ENCODE measurements at places on chromosomes 4 and X.
A peak's percentile ranks its signal among the peaks of the same experiment; 100 is the strongest.

DNA sequence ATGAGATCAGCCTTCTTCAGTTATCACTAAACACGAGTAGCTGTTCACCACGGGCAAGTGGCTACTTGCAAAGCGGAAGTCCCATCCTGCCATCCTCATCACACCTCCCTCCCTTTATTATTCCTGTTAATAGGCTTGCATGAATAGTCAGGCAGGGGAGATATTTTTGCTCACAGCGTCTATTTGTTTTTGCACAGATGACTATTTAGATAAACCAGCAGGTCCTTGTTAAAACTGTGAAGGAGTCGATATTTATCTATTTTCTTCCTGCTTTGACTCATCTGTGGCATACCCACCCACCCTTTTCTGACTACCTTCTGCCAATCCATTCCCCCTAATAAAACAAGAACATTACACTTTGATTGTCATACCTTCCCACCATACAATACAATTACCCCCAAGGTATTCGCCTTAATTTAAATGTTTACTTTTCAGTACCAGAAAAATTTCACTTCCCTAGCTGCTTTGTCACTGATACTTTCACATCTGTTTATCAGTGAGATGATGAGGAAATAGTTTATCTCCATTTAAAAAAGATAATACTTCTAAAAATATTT lies 96.6 kb upstream of the BANK1 start:
- no peak for DNase-seq

GRCh38 chr4:78644744-78645330 lies 93.3 kb downstream of the ANXA3 start:
- peak; percentile 66 for DNase-seq

DNA sequence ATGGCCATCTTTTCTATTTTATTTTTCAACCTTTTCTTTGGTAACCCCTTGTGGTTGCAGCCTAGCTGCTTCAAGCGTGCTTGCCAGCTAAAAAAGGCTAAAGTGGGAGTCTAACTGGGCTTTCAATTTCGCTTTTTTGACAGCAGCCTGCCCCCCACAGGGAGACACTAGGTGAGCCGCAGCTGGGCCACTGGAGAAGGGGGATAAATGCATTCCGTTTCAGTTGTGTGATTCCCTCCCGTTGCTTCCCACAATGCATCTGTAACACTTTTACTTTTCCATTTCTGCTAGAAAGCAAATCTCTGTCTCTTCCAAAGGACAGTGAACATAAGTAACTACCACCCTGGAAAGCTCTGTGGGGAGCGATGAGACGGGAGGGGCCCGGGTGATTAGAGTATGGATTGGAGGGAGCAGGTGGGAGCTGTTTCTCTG lies 86.3 kb upstream of the RAPGEF2 start:
- DNase-seq, result no peak

GRCh38 chrX:65463550-65463949 lies 71.0 kb downstream of the LAS1L start:
- no peak for DNase-seq

- no peak for DNase-seq
Observed at GRCh38 chrX:48754238-48754637, 7.3 kb upstream of the GLOD5 start.

GRCh38 chr4:83371936-83372335 lies 37.3 kb upstream of the HPSE start:
- DNase-seq, result no peak

GRCh38 chr4:140533951-140534480 lies 10.0 kb downstream of the ELMOD2 start:
- DNase-seq, result no peak

DNA sequence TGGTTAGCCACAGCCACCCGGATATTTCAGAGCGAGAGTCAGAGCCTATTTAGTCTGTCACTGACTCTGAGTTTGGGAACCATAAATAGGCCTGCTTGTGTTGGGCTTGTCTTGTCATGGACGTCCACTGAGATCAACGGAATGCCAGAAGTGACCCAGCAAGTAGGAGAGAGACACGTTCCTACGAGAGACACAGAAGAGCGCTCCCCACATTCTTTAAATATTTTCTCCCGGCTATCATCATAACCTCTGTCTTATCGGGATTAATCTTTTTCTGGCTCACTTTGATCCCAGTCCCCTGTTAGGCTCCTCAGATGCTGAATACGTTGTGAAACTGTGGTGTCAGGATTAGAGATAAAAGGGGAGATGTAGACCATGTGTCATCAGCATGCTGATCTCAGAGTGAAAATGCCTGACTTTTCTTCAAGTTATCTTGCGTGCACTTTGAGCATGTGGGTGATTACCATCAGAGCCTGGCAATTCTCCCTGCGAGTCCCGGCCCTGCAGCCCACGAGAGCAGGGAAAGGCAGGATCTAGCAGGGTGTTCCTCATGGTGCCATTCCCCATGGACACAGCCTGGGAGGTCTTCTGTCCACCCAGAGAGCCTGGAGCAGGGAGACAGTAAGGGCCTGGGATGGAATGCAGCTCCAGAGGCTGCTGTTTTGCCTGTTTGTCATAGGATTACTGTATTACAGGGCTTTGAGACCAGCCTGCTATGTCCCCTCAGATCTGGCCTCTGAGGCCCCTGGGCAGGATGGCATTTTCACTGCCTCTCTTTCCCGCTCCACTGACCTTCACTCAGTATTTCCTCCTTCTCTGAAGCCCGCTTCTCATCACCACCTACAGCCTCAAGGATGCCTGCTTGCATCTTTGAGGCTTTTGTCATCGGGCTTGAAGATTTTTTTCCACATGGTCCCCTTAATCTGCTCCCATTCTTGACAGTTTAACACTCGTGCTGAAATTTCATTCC lies 2.8 kb upstream of the TENM3 start:
- DNase-seq, result no peak

DNA sequence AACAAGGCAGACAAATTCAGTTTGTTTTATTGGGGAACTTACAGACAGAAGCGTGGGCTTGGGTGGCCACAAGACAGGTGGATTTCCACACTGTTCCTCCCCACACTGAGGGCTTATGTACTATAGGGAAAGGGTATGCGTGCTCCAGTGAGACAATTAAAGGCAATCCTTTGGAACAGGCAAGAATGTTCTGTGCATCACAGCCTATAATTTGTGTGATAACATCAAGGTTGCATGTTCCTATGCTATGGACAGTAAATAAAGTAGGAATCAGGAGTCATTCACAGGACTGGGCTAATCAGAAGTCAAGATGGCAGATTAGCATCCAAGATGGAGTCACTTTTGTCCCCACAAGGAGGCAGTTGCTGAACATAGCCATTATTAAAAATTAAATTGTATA lies 84.6 kb upstream of the TRIM2 start:
- no peak for DNase-seq

DNA sequence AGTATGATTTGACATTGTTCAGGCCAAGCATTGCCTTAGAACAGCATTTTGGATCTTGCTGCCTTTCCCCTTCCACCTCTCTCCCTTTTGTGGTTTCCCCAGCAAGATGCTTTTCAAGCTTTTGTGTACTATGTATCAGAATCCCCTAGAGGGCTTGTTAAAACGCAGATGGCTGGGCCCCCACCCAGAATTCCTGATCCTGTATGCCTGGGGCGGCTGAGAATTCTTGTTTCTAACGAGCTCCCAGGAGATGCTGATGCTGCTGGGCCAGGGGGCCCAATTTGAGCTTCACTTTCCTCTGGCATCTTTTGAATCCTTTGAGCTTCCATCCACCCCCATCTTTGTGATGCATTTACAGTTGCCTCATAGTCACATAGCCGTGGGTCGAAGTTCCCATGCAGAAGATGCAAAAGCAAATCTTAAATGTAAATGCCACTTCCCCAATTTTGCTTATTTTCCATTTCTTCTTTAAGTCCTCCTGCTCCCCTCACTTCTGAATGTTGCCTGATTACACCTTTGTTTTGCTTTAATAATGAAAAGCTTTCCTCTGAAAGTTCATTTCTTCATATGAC lies 18.5 kb downstream of the HCCS start:
- no peak for DNase-seq

- no peak for DNase-seq
Observed at GRCh38 chrX:5756616-5757015, 472.1 kb downstream of the NLGN4X start.

DNA sequence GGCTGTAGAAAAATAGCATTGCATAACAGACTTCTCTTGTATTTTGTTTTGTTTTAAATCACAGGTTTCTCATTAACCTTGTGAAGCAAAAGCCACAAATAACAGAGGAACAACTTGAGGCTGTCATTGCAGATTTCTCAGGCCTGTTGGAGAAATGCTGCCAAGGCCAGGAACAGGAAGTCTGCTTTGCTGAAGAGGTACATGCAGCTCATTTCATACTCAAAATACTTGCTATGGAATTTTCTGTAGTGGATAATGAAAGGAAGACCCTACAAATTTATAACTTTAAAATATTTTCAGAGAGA lies 17.6 kb downstream of the AFP start:
- no peak for DNase-seq

DNA sequence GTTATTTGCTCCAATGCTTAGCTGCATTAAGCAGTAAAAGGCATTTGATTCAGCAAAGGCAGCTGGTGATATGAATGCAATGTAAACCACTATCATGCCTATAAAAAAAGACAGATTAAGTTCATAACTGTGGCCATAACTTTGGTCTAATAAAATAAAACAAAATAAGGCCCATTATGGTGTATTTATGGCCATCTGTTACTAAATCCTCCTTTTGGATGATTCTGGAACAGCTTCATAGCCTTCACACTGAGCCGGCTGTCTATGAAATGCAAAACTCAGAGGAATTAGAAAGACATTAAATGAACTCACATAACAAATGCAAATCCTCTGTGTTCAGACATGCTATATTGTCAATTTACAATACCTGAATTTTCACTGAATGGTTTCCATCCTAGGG lies 223.7 kb upstream of the FAT4 start:
- no peak for DNase-seq

DNA sequence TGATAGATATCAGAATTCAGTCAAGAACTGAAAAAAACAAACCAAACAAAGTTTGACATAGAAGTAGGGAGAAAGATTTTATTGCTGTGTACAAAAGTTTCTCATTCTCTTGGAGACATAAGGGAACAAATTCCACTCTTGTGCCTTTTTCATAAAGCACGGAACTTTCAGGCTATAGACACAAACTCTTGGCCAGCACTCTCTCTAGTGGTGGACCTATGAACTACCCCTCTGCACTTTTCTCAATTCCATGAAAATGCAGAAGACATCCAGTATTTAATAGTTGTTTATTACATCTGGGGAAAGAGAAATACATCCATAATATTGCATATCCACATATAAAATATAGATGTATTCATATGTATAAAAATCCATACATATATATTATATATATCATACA lies 291.6 kb upstream of the HS3ST1 start:
- DNase-seq, result no peak
